CD14-positive monocyte (primary cell): ENCODE measurements at places on chromosomes 1 and 21. TPM values are rescaled to one million over a fixed set of nuclear protein-coding genes. Genes with fewer than 3 reads are reported as not detected.

GRCh38 chr1:47175227-47175934 is 14.5 kb downstream of the PDZK1IP1 start:
- peak; percentile 14 for DNase-seq

S100A7A gene
- not detected in 2 replicates for polyA plus RNA-seq

DNA sequence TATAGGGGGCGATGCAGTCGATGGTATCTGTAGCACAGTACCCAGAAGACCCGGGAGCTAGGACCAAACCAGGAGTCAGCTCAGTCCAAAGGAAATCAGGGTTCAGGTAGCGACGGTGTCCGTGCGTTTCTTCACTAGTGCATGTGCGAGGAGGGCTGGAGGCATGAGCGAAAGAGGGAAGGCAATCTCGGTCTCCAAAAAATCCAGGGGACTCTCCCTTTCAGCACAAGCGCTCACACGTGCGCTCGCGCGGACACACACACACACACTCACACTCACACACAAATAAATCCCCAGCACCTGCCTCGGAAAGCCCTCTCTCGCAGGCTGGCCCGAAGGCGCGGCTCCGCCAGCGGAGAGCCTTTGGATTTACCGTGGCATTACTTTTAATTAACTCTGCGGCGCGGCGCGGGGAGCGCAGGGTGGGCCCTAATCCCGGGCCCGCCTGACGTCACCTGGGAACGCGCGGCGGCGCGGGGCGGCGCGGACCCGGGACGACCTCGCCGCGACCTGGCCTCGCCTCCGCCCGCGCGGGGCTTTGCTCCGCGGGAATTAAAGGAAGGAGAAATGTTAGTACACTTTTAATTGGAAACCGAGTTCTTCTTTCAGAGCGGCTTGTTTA is 121.2 kb downstream of the LMX1A start:
- DNase-seq = no peak

GRCh38 chr1:43890815-43891214 is 42.8 kb upstream of the ARTN start:
- DNase-seq = no peak

DNA sequence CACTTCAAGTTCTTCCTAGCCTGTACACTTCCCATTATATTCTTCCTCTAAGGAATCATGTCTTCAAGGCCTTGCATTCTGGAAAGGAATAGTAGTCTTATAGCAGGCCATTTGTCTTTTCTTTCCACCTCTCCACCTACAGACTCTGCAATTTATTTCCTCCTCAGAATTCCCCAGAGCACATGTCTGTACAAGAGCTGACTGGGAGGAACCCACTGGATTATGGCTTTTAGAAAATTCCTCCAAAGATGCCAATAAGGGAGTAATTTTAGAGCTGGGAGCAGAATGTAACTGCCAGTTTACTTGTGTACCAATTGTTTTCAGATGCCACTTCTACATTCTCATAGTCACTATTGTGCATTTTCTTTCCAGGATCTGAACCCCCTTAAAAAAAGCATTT is 3.4 kb upstream of the PSMG1 start:
- DNase-seq = no peak

HPCA gene
- not detected for polyA plus RNA-seq

DNA sequence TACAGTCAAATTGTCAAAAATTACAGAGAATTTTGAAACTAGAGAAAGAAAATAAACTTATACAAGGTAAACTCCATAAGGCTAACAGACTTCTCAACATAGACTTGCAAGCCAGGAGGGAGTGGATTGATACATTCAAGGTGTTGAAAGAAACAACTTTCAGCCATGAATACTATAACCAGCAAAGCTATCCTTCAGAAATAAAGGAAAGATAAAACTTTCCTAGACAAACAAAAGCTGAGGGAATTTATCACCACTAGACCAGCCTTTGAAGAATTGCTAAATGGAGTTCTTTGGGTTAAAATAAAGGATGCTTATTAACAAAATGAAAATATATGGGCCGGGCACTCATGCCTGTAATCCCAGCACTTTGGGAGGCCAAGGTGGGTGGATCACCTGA is 52.7 kb downstream of the C1orf185 start:
- DNase-seq = no peak

DNA sequence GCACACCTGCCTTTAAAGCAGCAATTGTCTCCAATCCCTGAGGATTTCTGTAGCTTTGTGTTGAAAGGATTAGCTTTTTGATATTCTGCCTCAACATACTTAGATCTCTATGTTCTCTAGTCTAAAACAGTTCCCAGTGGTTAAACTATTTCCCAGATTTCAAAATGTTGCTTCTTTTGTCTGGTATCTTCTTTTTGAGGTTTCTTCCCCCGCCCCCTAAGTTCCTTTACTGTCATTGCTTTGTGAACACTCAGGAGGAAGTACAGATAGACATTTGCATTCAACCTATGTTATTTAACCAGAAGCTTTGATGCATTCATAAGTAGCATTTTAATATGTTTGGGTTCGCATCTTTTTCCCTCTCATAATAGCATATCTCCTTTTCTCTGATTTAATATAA is 33.5 kb downstream of the CYYR1 start:
- no peak for DNase-seq

- peak; percentile 68 for DNase-seq
These were observed 1.3 kb upstream of the OLIG2 start for GRCh38 chr21:33024201-33025103.
